ENCODE measurements at places on chromosomes 13 and 19. TPM values are rescaled to one million over a fixed set of nuclear protein-coding genes. Genes with fewer than 3 reads are reported as not detected.

The ZFR2 gene
- 0.34 TPM for total RNA-seq

The CXCL17 gene
- total RNA-seq = 0.32 TPM

The ZNF560 gene
- total RNA-seq = not detected

The SPACA4 gene
- total RNA-seq = not detected

The ATP12A gene
- 0.30 TPM for total RNA-seq

The PRSS57 gene
- not detected for total RNA-seq

The RINL gene
- total RNA-seq = 28.6 TPM

The SIGLEC6 gene
- not detected for total RNA-seq

The BST2 gene
- total RNA-seq = 5.4 TPM

The RNF113B gene
- not detected for total RNA-seq

The CDC42EP5 gene
- total RNA-seq = 0.64 TPM

The UPF1 gene
- total RNA-seq = 78.5 TPM

The DUS3L gene
- total RNA-seq = 78.1 TPM

- no peaks in the 10 kb centered on the region for H3K27me3 ChIP-seq
- H3K27ac ChIP-seq = no peak overlapping the region
- H3K4me1 ChIP-seq = no peaks in the 10 kb centered on the region
- no peaks in the 10 kb centered on the region for H3K36me3 ChIP-seq
These were observed 1132.5 kb upstream of the SPRY2 start for GRCh38 chr13:81473366-81473899.

DNA sequence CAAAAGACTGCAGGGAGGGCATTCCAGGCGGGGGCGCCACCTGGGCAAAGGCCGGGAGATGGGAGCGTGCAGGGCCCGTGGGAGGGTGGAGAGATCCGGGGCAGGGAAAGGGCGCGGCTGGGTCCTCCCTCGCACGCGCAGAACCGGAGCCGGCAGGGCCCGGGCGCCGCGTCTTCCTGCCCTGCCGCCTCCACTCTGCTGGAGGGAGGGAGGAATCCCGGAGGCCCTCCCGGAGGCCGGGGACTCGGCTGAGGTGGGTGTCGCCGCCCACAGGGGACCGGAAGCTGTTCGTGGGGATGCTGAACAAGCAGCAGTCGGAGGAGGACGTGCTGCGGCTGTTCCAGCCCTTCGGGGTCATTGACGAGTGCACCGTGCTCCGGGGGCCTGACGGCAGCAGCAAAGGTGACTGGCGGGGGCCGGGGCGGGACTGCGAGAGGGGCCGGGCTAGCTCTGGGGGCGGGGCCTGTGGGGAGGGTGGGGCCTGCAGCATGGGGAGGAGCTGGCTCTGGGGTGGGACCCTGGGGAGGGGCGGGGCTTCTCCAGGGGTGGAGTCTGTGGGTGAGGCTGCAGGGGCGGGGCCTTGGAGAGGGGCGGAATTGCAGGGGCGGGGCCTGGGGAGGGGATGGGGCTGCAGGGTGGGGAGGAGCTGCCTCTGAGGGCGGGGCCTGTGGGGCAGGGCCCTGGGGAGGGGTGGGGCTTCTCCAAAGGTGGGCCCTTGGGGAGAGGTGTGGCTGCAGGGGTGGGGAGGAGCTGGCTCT lies 51.3 kb downstream of the CELF5 start:
- peak overlapping the region; percentile 61 for H3K4me3 ChIP-seq
- H3K36me3 ChIP-seq = no peaks in the 10 kb centered on the region
- no peaks in the 10 kb centered on the region for H3K27me3 ChIP-seq
- H3K4me1 ChIP-seq = peaks cover 13% of the 10 kb centered on the region
- peak; percentile 92 for DNase-seq
- H3K27ac ChIP-seq = peak overlapping the region; percentile 86

DNA sequence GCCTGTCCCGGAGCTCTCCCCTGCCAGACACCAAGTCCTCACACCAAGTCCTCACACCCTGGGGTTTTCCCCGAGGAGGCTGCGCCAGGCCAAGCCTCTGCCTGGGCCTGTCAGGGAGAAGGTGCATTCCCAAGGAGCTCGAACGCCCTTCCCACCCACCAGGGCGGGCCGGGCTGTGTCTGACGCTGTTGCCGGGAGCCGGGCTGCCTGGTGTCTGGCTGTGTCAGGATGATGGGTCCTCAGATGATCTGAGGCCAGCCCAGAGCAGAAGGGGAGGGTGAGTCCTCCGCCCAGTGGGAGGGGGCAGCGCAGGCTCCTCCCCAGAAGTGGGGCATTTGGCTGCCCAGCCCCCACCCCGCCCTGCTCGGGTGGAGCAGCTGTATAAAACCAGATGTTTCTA lies 2.3 kb upstream of the HAS1 start:
- no peak overlapping the region for H3K27ac ChIP-seq
- DNase-seq = no peak
- no peaks in the 10 kb centered on the region for H3K4me1 ChIP-seq
- no peaks in the 10 kb centered on the region for H3K27me3 ChIP-seq

DNA sequence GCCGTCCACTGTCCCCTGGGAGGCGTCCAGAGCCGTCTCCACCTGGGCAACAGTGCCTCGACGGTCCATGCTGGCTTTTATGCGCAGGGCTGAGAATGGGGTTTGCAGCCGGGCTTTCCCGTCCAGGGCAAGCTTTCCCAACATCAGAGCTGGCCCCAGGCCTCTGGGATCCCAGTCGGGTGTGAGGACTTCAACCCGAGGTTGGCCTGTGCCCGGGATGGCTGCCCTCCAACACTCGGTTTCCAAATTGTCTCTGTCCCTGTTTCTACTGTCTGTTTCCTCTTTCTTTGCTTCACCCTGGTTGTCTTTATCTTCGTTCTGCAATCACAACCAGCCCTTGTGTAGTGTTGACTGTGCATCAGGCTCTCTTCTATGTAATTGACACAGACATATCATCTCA lies at the start of gene IFNL4:
Gene IFNL4 (minus strand): TSS at position 51 of the 400 bp plus-strand sequence.
- no peaks in the 10 kb centered on the region for H3K36me3 ChIP-seq
- DNase-seq = no peak
- no peaks in the 10 kb centered on the region for H3K4me1 ChIP-seq

- no peak overlapping the region for H3K4me3 ChIP-seq
- no peaks in the 10 kb centered on the region for H3K4me1 ChIP-seq
- DNase-seq = no peak
- H3K36me3 ChIP-seq = no peaks in the 10 kb centered on the region
- H3K27me3 ChIP-seq = peaks cover 46% of the 10 kb centered on the region
These were observed 29.1 kb downstream of the SHISA2 start for GRCh38 chr13:26022538-26023292.

DNA sequence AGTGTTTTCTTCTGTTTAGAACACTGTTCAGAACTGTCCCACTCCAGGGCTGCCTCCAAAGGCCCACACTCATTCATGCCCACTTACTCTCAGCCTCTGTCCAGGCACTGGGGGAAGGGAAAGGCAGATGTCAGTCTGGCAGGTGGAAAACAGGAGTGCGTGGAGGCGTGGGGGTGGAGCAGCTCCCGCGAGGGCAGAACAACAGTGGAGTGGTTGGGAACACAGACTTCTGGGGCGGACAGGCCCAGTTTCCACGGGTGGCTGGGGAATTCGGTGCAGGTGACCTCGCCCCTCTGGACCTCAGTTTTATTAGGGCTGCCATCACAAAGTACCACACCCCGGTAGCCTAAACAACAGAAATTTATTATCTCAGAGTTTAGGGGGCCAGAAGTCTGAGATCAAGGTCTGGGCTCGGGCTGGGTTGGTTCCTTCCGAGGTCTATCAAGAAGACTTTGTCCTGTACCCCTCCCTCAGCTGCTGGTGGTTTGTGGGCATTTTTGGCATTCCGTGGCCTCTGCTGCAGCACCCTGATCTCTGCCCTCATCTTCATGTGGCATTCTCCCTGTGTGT lies 59.7 kb downstream of the SIPA1L3 start:
- 0 out of 2 replicates have a peak, but pooled peaks cover 4% of the 10 kb centered on the region for H3K36me3 ChIP-seq
- no peak overlapping the region for H3K27ac ChIP-seq
- no peak overlapping the region for H3K4me3 ChIP-seq
- peaks cover 23% of the 10 kb centered on the region for H3K4me1 ChIP-seq
- no peaks in the 10 kb centered on the region for H3K27me3 ChIP-seq

DNA sequence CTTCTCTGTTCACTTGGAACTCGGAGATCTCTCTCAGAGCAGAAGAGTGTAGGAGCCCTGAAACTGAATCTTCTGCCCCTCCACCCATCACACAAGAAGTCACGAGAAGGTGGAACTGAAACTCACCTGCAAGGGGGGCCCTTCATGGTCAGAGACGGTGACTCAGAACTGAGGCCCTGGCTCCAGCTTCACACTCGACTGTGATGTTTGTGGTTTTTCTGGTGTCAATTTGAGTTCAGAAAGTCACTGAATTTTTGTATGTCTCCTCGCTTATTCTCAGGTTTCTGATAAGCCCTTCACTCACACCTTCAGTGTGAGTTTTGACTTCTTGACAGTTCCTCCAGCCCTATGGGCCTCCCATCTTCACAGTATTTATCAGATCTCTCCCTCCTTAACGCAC lies 23.1 kb downstream of the SIGLEC5 start:
- H3K27me3 ChIP-seq = peaks cover 37% of the 10 kb centered on the region
- H3K27ac ChIP-seq = no peak overlapping the region
- no peaks in the 10 kb centered on the region for H3K36me3 ChIP-seq
- no peaks in the 10 kb centered on the region for H3K4me1 ChIP-seq
- no peak for DNase-seq
- no peak overlapping the region for H3K4me3 ChIP-seq

- H3K36me3 ChIP-seq = no peaks in the 10 kb centered on the region
- DNase-seq = no peak
- no peak overlapping the region for H3K4me3 ChIP-seq
- H3K27me3 ChIP-seq = peaks cover 24% of the 10 kb centered on the region
- no peak overlapping the region for H3K27ac ChIP-seq
These were observed 47.4 kb downstream of the SOX1 start for GRCh38 chr13:112114391-112114790.

- H3K27ac ChIP-seq = no peak overlapping the region
- H3K36me3 ChIP-seq = peaks cover 18% of the 10 kb centered on the region
- H3K4me1 ChIP-seq = peaks cover 7% of the 10 kb centered on the region
- peak; percentile 75 for DNase-seq
These were observed 11.8 kb upstream of the SHD start for GRCh38 chr19:4267101-4267900.

- no peak for DNase-seq
- no peaks in the 10 kb centered on the region for H3K27me3 ChIP-seq
- H3K4me1 ChIP-seq = no peaks in the 10 kb centered on the region
- no peak overlapping the region for H3K4me3 ChIP-seq
These were observed 263.0 kb downstream of the DCT start for GRCh38 chr13:94216476-94216875.

GRCh38 chr13:43273362-43273761 lies 250.0 kb downstream of the DNAJC15 start:
- no peak overlapping the region for H3K27ac ChIP-seq
- no peaks in the 10 kb centered on the region for H3K4me1 ChIP-seq
- DNase-seq = no peak
- H3K4me3 ChIP-seq = no peak overlapping the region
- no peaks in the 10 kb centered on the region for H3K27me3 ChIP-seq
- no peaks in the 10 kb centered on the region for H3K36me3 ChIP-seq

GRCh38 chr19:789701-790060 lies 7.6 kb upstream of the PTBP1 start:
- no peaks in the 10 kb centered on the region for H3K36me3 ChIP-seq
- DNase-seq = no peak
- no peak overlapping the region for H3K27ac ChIP-seq
- H3K27me3 ChIP-seq = no peaks in the 10 kb centered on the region

- no peaks in the 10 kb centered on the region for H3K4me1 ChIP-seq
- no peak for DNase-seq
- no peaks in the 10 kb centered on the region for H3K27me3 ChIP-seq
- no peaks in the 10 kb centered on the region for H3K36me3 ChIP-seq
These were observed 460.0 kb downstream of the RFC3 start for GRCh38 chr13:34277936-34278335.

DNA sequence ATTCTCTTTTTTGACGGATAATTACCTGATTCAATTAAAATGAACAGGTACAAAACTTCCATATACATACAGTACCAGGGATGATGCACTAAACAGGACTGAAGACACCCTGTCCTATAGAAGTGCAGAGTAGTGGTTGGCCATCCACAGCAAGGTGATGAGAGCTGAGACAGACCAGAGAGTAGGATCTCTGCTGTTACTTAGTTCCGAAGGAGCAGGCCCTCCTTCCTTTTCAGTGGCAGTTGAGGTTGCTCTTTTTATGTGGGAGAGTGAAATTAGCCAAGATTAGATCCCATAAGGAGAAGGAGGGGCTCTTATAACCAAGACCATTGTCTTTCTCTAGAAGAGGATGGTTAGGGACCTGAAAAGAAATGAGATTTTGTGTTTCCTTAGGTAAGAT lies 4.0 kb downstream of the PDS5B start:
- DNase-seq = no peak
- H3K27me3 ChIP-seq = no peaks in the 10 kb centered on the region
- H3K4me1 ChIP-seq = peaks cover 18% of the 10 kb centered on the region
- H3K36me3 ChIP-seq = no peaks in the 10 kb centered on the region
- H3K4me3 ChIP-seq = no peak overlapping the region

DNA sequence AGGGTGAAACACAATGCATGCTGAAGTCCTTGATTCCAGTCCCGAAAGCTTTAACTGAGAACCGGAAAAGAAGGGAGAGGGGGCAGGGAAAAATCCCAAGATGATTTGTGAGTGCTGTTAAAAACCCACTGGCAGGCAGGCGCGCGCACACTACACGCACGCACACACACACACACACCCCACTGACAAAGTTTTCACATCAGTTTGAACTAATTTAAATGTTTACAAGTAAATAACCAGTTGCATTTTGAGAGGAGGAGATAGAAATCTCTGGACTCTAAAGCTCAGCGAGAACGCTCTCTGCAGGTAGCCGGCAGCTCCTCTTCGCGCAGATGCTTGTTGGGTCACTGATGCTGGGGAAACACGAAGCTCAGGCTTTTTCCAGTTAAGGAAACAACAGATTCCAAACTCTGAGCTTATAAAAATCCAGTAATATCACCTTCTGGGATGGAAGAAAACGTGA lies 818 bp upstream of the SLITRK1 start:
- H3K27me3 ChIP-seq = no peaks in the 10 kb centered on the region
- H3K36me3 ChIP-seq = no peaks in the 10 kb centered on the region
- no peak overlapping the region for H3K27ac ChIP-seq

GRCh38 chr19:42313840-42314755 lies 989 bp downstream of the TMEM145 start:
- H3K27me3 ChIP-seq = no peaks in the 10 kb centered on the region
- H3K4me3 ChIP-seq = peak overlapping the region; percentile 79
- H3K36me3 ChIP-seq = no peaks in the 10 kb centered on the region
- DNase-seq = no peak
- H3K27ac ChIP-seq = no peak overlapping the region

- H3K4me1 ChIP-seq = no peaks in the 10 kb centered on the region
- no peak overlapping the region for H3K27ac ChIP-seq
- H3K4me3 ChIP-seq = no peak overlapping the region
- no peak for DNase-seq
These were observed 9.1 kb downstream of the ZNF100 start for GRCh38 chr19:21758296-21758695.

- no peak overlapping the region for H3K4me3 ChIP-seq
- H3K36me3 ChIP-seq = no peaks in the 10 kb centered on the region
- H3K4me1 ChIP-seq = peaks cover 30% of the 10 kb centered on the region
- no peak for DNase-seq
- H3K27me3 ChIP-seq = no peaks in the 10 kb centered on the region
These were observed 56.9 kb upstream of the KCTD4 start for GRCh38 chr13:45257638-45258333.
